Activated CD8-positive, alpha-beta memory T cell treated with anti-CD3 and anti-CD28 coated beads for 1 hour (primary cell): ENCODE measurements at places on chromosomes 4 and X.

DNA sequence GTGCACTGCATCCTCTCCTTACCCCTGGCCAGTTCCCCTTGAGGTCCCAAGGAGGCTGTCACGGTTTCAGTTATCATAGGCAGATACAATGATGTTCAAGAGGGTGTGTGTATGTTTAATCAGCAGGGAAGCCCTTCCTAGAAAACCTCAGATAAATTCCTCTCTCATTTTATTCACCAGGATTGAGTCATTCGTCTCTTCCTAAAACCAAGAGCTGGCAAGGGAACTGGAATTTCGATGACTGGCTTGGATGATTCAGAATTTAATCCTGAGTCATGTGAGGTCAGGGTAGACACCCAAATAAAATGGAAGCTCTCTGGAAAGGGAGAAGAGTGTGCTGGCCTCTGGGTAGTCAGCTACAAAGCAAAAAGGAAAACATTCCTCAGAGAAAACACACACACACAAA lies 106.2 kb upstream of the RAPGEF2 start:
- DNase-seq: no peak

- no peak for DNase-seq
These were observed 337.9 kb upstream of the FGF13 start for GRCh38 chrX:139049465-139049864.

GRCh38 chrX:698206-698605 lies 67.6 kb downstream of the SHOX start:
- DNase-seq: no peak

GRCh38 chrX:63664083-63664482 lies 120.9 kb downstream of the ARHGEF9 start:
- DNase-seq: no peak

- DNase-seq: no peak
These were observed 27.3 kb upstream of the GPRASP2 start for GRCh38 chrX:102684772-102685520.

GRCh38 chr4:37792241-37792640 lies 34.2 kb upstream of the PGM2 start:
- no peak for DNase-seq

DNA sequence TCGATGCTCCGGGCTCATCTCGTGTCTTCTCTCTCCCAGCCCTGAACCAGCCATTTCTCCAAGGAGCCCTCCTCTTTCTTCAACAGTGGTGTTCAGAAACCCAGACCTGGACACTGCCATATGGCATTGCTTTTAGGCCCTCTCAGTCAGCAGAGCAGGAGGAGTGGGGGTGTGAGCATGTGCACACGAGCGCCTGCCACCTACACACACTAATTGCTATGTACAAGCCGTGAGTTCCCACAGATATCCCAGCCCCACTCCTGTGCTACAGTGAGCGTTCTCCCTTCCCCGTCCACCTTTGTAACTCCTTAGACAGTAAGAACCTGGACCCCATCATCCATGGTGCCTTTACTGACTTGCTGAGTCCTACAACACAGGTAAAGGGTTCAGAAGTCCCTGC lies 53.8 kb downstream of the TNIP2 start:
- no peak for DNase-seq

DNA sequence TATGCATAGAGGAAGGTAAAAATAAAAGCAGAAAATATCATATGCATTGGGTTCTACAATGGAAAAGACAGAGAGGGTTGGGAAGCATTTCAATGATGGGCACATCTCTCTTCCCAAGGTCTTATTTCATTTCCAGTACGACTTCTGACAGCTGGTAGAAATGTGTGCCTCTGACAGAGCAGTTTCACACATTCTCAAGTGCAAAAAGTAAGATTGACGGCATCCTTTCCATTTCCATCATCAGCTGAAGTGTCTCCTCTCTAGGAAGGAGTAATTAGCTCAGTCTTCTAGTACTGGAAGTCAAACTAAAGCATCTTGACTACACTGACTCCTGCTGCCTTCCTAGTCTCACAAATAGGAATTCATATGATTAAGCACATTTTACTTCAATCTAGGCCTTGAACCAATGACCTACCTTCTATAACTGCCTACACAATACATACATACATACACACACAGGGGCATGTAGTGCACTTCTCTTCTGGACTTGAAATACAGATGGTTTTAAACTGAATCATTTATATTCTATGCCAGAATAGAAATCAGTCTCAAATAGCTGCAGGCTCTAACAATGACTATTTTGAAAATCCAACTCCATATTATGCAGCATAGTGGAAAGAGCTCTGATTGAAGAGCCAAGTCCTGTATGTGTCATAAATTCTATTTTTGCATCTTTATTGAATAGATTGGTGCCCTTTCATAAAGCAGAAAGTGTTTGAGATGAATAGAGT lies 473.4 kb downstream of the INPP4B start:
- DNase-seq: no peak

DNA sequence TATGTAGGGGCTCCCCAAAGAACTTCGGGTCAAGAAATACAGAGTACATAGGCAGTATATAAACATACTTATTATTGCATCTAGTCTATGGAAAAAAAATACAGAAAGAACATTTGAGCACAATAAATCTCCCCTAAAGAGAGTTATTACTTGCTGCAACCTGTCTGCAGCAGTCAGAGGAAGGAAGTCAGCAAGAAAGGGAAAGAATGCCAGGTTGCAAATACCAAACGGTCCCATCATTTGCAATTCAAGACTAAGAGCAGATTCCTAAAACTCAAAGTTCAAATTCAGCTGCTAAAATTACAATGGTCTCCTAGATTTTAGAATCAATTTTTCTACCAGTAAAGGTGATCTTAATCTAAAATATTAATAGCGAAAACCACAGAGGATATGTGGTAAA lies 236.2 kb upstream of the NUDT6 start:
- no peak for DNase-seq

- DNase-seq: no peak
These were observed at the start of gene NHS for GRCh38 chrX:17374619-17375366. TSS of gene NHS (plus strand) at chrX:17375200. CDS start at chrX:17375758, 558 bp downstream.
